ENCODE measurements at places on chromosomes 16 and 17. TPM values are rescaled to one million over a fixed set of nuclear protein-coding genes. Genes with fewer than 3 reads are reported as not detected.

The ZNF500 gene
- 7.9 TPM for total RNA-seq

DNA sequence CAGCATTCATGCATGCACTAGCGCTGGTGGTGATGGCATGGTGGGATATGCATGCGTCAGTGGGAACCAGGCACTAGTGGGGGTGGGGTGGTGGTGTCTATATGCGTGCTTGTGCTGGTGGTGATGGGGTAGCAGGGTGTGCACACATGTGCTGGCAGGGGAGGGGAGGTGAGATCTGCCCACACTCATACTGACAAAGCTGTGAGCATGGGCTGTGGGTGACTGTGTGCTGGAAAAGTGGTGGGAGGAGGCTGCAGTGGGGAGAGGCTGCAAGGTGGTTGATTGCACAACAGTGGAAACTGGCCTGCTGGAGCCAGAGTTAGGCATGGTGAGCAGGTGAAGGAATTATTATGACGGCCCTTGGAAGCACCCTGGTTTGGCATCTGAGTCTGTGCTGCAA lies 31.3 kb upstream of the TEKT1 start:
- H3K4me1 ChIP-seq: peaks cover 3% of the 10 kb centered on the region
- H3K36me3 ChIP-seq: no peaks in the 10 kb centered on the region
- no peak for DNase-seq

- no peaks in the 10 kb centered on the region for H3K27me3 ChIP-seq
- H3K27ac ChIP-seq: no peak overlapping the region
- no peaks in the 10 kb centered on the region for H3K36me3 ChIP-seq
- no peaks in the 10 kb centered on the region for H3K4me1 ChIP-seq
- H3K4me3 ChIP-seq: no peak overlapping the region
Observed at GRCh38 chr16:23979441-23979840, 143.7 kb downstream of the PRKCB start.

The ADAMTS18 gene
- not detected for total RNA-seq

The CBLN1 gene
- total RNA-seq: not detected

The SHCBP1 gene
- total RNA-seq: 6.3 TPM

DNA sequence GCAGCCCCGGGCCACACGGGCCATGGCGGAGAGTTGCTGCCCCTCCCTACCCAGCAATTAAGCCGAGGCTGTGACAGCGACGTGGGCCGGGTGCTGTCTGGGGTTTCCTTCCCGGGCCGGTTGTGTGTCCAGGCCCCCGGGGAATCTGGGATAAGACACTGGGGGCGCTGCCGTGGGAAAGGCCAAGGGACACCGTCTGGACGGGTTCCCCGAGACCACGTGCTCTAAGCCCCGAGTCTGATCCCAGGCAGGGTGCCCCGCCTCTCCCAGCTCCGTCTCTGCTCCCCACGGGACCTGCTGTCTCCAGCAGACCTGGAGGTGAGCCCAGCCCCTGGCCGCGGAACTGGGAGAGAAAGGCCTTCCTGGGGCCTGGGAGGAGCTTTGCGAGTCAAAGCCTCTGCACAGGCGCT lies 92.2 kb downstream of the IRX3 start:
- H3K27me3 ChIP-seq: no peaks in the 10 kb centered on the region
- H3K4me1 ChIP-seq: peaks cover 18% of the 10 kb centered on the region
- peak overlapping the region; percentile 94 for H3K27ac ChIP-seq
- H3K4me3 ChIP-seq: peak overlapping the region; percentile 39

DNA sequence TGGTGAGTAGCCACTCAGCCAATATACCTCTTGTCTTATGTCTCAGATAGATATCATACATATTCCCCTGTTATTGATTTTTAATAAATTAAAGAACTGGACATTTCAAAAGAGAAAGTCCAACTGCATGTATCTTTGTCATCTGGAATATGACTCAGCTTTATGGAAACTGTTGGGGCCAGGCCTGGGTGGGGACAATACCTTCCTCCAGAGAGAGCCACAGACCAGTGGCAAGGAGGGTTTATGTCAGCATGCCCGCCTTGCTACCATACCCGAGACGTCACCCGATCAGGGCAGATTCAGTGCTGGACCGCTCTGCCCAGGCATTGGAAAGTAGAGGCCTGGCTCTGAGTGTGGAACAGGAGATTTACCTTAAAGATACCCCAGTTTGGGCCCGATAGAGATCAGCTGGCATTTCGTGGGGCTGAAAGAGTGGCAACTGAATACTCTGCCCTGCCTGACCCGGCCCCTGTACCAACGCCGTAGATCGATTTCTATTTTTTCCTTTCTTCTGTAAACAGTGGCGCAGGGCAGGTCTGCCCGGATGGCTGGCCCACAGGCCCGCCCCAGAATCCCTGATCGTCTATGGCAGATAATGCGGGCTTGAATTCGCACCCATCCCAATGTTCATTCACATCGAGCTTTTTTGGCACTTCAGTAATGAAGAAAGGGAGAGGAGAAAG lies 158.6 kb downstream of the SALL1 start:
- H3K4me3 ChIP-seq: no peak overlapping the region
- H3K4me1 ChIP-seq: no peaks in the 10 kb centered on the region
- no peaks in the 10 kb centered on the region for H3K36me3 ChIP-seq
- DNase-seq: no peak
- H3K27ac ChIP-seq: no peak overlapping the region

DNA sequence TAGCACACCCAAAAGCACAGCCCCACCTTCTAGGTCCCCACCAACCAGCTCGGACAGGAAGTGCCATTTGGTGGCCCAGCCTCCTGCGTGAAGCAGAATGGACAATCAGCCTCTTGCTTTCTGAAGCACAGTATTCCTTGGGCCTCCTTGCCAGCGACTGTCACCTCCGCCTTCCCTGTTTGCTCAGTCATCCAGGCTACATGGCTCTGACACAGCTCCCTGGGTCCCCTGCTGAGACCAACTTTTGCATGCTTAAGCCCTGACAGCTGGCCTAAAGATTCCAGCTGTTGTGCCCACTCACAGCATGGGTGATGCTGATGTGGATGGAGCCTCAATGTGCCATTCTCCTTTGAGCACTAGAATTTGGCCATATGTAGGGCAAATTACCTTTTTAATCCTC lies 4.5 kb upstream of the CACNG5 start:
- DNase-seq: no peak
- no peaks in the 10 kb centered on the region for H3K36me3 ChIP-seq
- peaks cover 6% of the 10 kb centered on the region for H3K4me1 ChIP-seq
- peaks cover 75% of the 10 kb centered on the region for H3K27me3 ChIP-seq
- no peak overlapping the region for H3K27ac ChIP-seq
- no peak overlapping the region for H3K4me3 ChIP-seq

The NPIPB9 gene
- total RNA-seq: 9.5 TPM

GRCh38 chr17:427891-428290 lies 75.3 kb upstream of the RPH3AL start:
- no peak overlapping the region for H3K4me3 ChIP-seq
- H3K27ac ChIP-seq: no peak overlapping the region
- no peaks in the 10 kb centered on the region for H3K36me3 ChIP-seq
- no peaks in the 10 kb centered on the region for H3K27me3 ChIP-seq
- H3K4me1 ChIP-seq: no peaks in the 10 kb centered on the region

DNA sequence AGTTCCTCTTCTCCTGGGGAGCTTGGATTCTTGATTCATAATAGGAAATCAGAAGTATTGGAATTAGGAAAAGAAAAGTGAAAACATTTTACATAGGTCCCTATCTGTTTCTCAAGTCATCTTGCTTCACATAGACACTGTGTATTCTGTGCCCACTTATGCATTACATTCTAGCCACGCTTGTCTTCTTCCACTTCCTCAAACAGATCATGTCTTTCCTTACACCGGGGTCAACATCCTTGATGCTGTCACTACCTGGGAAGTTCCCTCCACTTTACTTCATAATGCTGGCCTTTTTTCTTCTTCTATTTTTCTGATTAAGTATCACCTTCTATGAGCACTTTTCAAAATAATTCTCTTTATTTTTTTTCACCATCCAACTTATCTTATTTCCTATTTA lies 606.4 kb upstream of the CDH8 start:
- H3K27ac ChIP-seq: no peak overlapping the region
- no peak overlapping the region for H3K4me3 ChIP-seq
- no peak for DNase-seq
- H3K36me3 ChIP-seq: no peaks in the 10 kb centered on the region

The MMP2 gene
- total RNA-seq: 71.4 TPM
